ENCODE measurements at places on chromosomes 7 and 10.

- no peak for DNase-seq
Measured at GRCh38 chr7:98230746-98231471, 19.7 kb downstream of the BHLHA15 start.

DNA sequence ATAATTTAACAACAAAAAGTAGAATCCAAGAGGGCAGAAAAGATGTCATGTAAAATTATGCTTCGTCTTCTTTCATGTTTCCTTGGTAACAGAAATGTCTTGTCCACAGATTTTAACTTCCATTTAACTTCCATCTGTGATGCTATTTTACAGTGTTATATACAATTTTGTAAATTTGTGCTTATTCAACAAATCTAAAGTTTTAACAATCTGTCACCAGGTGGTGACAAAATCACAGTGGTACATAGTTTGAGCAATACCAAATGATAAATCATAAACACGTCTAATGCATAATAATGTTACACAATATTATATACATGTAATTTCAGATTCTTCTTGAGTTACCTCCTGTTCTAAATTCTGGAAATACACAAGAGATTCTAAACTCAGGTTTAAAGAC is 784.4 kb upstream of the CELF2 start:
- DNase-seq: no peak

GRCh38 chr10:4283846-4284610 is 499.0 kb upstream of the KLF6 start:
- no peak for DNase-seq

- DNase-seq: no peak
Measured at GRCh38 chr10:99682032-99682431, 22.7 kb downstream of the ENTPD7 start.

DNA sequence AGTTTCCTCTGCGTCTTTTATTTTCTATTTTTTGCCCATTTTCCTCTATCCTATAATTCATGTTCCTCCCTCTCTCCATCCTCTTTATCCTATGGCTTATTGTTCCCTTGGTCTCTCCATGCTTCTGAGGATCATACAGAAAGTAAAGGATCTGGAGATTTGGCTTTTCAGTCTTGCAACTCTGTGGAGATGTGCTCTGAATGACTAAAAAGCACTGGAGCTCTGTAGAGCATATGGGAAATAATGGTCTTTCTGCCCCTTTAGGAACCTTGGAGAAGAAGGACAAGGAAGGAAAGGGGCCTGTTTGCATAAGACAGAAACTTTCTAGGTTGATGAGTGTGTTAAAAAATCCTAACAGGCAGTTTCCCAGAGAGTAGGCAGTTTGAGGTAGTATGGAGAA is 120.1 kb downstream of the PHTF2 start:
- DNase-seq: no peak

- DNase-seq: no peak
Measured at GRCh38 chr10:50326757-50327701, 75.7 kb upstream of the ASAH2 start.

DNA sequence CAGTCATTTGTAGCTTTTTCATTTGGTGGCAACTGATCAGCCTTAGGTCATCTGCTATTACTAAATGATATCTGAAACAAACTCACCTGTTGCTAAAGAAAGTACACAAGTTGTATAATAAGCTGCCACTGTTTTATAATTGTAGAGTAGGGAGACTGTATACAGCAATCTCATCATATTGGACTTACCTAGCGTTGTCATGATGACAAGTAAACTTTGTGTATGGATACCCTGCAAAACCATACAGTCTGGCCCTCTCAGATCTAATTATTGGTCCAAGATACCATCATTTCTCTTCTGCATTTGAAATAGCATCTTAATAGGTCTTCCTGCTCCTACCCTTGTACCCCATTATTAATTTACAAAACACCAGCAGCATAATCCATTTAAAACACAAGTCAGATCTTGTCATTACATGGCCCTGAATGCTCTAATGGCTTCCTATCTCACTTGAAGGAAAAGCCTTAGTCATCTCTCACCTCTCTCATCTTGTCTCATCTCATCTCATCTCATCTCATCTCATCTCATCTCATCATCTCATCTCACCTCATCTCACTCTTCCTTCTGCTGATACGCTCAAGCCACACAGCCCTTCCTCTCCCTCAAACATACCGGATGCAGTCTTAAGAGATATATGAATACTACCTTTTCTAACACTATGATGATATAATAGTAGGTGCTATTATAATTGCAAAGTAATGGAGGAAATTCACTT is 540.6 kb downstream of the MDFIC start:
- DNase-seq: no peak

DNA sequence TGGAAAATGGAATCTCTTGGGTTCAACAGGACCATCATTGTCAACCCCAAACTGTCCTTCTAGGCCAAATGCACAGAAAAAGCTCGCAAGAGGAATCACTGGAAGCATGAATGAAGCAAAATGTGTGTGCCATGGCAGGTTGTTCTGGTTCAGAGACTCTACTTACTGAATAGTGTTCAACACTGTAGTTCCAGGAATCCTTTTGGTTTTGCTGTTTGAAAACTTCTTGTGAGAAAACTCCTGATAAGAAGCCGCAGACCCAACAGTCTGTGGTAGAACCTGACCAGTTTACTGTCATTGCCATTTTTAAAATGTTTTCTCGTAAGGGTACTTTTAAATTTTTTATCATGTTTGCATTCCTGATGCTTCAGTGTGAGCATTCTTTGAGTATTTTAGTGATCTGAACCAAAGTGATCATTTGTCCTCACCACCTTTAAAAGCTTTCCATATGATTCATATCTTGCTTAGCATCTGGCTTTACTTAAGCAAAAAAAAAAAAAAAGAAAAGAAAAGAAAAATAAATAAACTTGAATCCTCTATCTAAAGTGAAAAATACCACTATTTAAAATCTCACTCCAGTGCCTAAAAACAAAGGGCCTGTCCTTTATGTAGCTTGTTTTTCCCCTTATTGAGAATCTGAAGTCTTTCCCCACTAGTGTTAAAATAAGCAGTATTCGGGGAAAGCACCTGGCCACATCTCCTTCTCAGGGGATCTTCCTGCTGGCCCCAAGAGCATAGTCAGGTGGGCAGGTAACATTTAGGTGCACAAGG is 92.4 kb downstream of the WNT2 start:
- DNase-seq: no peak
